ENCODE measurements at places on chromosomes 5 and 9. TPM values are rescaled to one million over a fixed set of nuclear protein-coding genes. Genes with fewer than 3 reads are reported as not detected.

RORB gene
- 0.02 TPM for total RNA-seq

DMRT3 gene
- total RNA-seq, result not detected

BTNL3 gene
- not detected for total RNA-seq

GRCh38 chr9:112838342-112838741, 52.3 kb downstream of the SLC46A2 start:
- no peak for DNase-seq

- DNase-seq, result no peak
Observed at GRCh38 chr9:101574731-101575333, 19.9 kb downstream of the PPP3R2 start.

- DNase-seq, result no peak
Observed at GRCh38 chr5:167587772-167588437, 703.5 kb upstream of the WWC1 start.

DNA sequence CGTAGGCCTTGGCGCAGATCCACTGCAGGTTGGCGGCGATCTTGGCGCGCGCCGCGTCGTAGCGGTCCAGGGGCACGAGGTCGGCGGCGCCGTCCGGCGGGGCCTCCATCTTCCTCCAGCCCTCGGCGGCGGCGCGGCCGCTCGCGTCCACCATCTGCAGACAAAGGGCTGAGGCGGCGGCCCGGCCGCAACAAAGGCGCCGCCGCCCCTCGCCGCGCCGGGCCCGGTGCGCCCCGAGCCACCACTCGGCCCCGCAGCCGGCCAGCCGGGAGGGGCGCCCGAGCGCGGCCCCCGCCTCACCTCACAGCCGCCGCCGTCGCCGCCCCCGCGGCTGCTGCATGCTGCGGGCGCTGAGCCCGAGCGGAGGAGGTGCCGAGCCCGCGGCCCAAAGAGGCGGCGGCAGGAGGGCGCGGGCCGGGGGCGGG, 328 bp downstream of the CAMSAP1 start:
- no peak for DNase-seq

- no peak for DNase-seq
Observed at GRCh38 chr9:135835131-135835530, 72.2 kb downstream of the CAMSAP1 start.
